HFFc6 (cell line): ENCODE measurements at places on chromosomes 12 and 14.

GRCh38 chr12:111745211-111745610, 21.5 kb upstream of the ALDH2 start:
- DNase-seq: no peak

GRCh38 chr12:124720681-124721500, 142.8 kb downstream of the SCARB1 start:
- DNase-seq: no peak

DNA sequence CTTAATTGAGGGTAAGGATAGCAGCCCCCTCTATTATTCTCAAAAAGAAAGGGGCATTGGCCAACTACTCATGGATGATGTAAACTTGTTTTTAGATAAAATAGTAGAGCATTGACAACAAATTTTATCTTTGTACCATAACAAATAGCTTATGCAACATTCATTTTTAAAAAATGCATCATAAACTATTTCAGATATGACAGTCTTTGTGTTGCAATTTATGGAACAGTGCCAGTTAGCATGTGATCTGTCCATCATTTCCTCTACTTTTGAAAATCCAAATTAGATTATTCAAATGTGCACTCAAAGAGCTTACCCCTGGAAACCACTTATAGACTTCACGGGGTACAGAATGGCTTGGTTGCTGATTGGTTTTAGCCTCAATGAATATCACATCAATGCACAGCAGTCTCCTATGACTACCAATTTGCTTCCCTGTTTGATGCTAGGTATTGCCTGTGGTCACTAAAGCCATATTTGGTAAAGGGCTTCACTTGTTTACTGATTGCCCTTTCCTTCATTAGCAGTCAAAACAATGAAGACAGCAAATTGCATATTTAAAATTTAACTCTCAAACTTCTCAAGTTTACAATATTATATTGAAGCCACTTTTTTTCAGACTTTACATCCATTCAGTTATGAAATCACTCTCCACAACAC, 274.9 kb upstream of the MGAT4C start:
- DNase-seq: no peak

GRCh38 chr12:4267704-4268328, 5.7 kb upstream of the CCND2 start:
- no peak for DNase-seq

- DNase-seq: no peak
Observed at GRCh38 chr12:43835264-43835655, 621 bp upstream of the TMEM117 start.

GRCh38 chr12:53076461-53076860, 2.7 kb downstream of the SPRYD3 start:
- DNase-seq: no peak

DNA sequence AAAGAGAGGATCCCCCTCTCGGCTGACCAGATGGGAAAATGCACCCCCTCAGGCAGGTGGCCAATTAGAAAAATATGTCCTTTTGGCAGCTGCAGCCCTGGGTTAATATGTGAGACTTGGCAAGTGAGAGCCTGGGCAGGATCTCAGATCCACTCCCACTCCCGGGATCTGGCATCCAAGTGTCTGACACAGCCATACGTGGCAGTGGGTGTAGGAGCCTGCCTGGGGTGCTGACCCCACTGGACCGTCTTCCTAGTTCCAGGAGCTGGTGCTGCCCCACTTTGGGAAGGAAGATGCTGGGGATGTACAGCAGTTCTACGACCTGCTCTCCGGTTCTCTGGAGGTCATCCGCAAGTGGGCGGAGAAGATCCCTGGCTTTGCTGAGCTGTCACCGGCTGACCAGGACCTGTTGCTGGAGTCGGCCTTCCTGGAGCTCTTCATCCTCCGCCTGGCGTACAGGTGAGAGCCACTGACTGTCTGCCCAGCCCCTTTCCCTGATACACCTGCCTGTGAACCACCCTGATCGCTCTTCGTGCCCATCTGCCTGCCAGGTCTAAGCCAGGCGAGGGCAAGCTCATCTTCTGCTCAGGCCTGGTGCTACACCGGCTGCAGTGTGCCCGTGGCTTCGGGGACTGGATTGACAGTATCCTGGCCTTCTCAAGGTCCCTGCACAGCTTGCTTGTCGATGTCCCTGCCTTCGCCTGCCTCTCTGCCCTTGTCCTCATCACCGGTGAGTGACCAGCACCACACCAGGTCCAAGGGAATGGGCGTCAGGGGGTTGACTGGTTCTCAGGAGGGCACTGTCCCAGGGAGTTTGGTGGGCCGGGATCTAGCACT, 5.8 kb downstream of the NR4A1 start:
- no peak for DNase-seq

GRCh38 chr14:63011623-63012022, 33.6 kb downstream of the KCNH5 start:
- DNase-seq: no peak

- DNase-seq: no peak
Observed at GRCh38 chr12:124358572-124358971, 63.7 kb downstream of the RFLNA start.

DNA sequence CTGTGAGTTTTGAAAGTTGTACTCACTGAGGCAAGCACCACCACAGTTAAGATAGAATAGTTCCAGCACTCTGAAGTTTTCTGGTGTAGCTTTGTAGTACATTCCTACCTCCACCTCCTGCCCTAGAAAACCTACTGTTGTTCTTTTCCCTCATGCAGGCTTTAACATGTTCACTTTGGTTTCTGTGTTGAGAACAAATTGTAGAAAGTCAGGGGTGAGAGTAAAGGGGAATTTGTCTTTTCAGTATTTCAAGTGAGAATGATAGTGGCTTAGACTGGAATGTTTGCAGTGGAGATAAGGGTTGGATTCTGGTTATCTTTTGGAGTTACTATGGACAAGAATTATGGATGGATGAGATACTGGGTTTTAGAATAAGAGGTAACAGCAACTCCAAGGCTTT, 67.2 kb downstream of the AEBP2 start:
- DNase-seq: no peak

DNA sequence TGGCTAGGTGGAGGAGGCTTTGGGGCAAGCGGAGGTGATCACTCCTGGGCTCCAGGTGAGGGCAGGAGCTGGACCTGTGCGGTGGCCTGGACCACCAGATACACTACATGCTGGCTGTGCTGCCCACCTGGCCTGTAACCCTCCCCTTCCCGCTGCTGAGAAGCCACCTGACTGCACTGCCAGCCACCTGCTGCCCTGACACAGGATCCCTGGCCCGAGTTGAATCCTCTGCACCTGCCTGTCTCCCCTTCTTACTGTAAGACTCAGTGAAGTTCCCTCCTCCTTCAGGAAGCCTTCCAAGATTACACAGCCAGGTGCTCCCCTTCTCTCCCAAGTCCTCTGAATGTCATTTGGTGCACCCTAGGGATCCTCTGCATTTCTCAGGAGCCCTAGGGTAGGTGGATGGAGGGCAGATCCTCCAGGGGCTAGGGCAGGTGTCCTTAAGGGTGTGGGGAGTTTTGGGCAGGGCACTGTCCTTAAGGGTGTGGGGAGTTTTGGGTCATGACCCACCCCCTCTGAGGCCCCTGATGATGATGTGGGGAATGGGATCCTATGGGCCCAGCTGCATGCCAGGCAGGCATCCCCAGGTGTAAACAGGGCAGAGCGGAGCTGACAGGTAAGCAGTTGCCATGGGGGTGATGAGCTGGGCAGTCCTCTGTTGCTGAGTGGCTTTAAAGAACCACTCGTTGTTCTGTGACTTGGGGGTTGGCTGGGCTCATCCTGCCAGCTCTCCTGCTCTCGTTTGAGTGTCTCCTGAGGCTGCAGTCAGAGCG, 6.7 kb upstream of the MTA1 start:
- no peak for DNase-seq
